Neural crest cell (in vitro differentiated cells): ENCODE measurements at places on chromosomes 16 and 17. TPM values are rescaled to one million over a fixed set of nuclear protein-coding genes. Genes with fewer than 3 reads are reported as not detected.

GRAPL gene
- total RNA-seq = 1.2 and 1.8 TPM in 2 replicates

PLD2 gene
- total RNA-seq = 54.8 and 63.9 TPM in 2 replicates

DNA sequence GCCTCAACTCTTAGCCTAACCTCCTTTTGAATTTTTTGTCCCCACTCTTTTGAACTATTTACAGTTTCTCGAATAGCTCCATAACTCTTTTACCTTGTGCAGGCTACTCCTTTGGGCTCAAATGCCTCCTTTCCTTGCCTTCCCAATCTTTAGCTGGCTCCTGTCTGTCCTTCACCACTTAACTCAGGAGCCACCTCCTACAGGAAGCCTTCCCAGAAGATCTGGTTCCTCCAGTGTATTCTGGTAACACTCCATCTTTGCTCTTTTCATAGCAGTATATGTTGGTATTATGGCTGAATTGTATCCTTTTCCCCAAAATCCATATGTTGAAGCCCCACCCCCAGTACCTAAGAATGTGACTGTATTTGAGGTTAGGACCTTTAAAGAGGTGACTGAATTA lies 9.0 kb upstream of the GRB2 start:
- no peak overlapping the region for H3K4me3 ChIP-seq
- H3K27ac ChIP-seq = no peak overlapping the region
- H3K4me1 ChIP-seq = peaks cover 10% of the 10 kb centered on the region
- H3K27me3 ChIP-seq = peaks cover 65% of the 10 kb centered on the region
- no peak for DNase-seq

GRCh38 chr17:45150911-45151809 lies 2.9 kb downstream of the HEXIM1 start:
- H3K27me3 ChIP-seq = peaks cover 17% of the 10 kb centered on the region
- DNase-seq = no peak
- peak overlapping the region; percentile 83 for H3K4me3 ChIP-seq
- H3K36me3 ChIP-seq = no peaks in the 10 kb centered on the region
- H3K4me1 ChIP-seq = peaks cover 53% of the 10 kb centered on the region
- H3K27ac ChIP-seq = no peak overlapping the region

- no peaks in the 10 kb centered on the region for H3K4me1 ChIP-seq
- DNase-seq = no peak
- H3K27ac ChIP-seq = no peak overlapping the region
- no peaks in the 10 kb centered on the region for H3K27me3 ChIP-seq
- peaks cover 13% of the 10 kb centered on the region for H3K36me3 ChIP-seq
Measured at GRCh38 chr17:19911033-19911432, 43.3 kb upstream of the ULK2 start.

GRCh38 chr16:81654346-81654745 lies 124.7 kb upstream of the PLCG2 start:
- DNase-seq = no peak
- no peak overlapping the region for H3K27ac ChIP-seq
- no peak overlapping the region for H3K4me3 ChIP-seq
- H3K36me3 ChIP-seq = peaks cover 4% of the 10 kb centered on the region
- H3K27me3 ChIP-seq = no peaks in the 10 kb centered on the region

GRCh38 chr16:20064931-20065330 lies 8.8 kb downstream of the GPR139 start:
- H3K36me3 ChIP-seq = no peaks in the 10 kb centered on the region
- H3K27me3 ChIP-seq = peaks cover 52% of the 10 kb centered on the region
- DNase-seq = no peak
- no peak overlapping the region for H3K27ac ChIP-seq

DNA sequence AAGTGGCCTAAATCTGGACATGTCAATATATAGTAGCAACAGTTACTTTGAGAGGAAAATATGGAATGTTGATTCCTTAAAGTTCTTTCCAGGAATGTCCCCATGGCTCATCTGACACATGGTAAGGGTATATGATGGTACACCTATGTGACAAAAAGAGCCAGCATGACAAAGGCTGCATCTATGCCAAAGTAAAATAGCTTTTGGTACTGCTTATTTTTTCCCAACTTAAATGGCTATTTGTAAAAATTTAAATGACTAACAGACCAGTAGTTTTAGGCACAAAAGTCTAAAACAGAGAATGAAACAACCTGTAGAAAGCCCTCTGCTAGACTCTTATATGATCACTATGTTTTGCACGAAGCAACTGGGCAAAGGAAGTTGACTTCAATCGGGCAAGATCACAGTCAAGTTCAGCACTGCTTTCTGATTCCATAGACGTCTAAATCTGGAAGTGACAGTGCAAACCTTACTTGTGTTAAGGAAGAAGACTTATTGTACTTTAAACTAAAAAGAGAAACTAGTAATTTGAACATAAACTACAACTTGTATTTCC lies 135.1 kb downstream of the SKAP1 start:
- no peak for DNase-seq
- no peak overlapping the region for H3K4me3 ChIP-seq
- H3K36me3 ChIP-seq = no peaks in the 10 kb centered on the region
- H3K4me1 ChIP-seq = no peaks in the 10 kb centered on the region
- peaks cover 94% of the 10 kb centered on the region for H3K27me3 ChIP-seq
